Caudate nucleus (tissue), 63 donors: ENCODE measurements at places on chromosomes 2 and 18.

- DNase-seq: no peak
Measured at GRCh38 chr2:228526687-228527086, 345.2 kb upstream of the SPHKAP start.

- no peak for DNase-seq
Measured at GRCh38 chr18:49251451-49251850, 209.0 kb downstream of the DYM start.

GRCh38 chr2:240450532-240451107 lies 15.2 kb downstream of the GPC1 start:
- no peak for DNase-seq

GRCh38 chr2:86078774-86079545 lies 26.7 kb downstream of the POLR1A start:
- peak; percentile 44 for DNase-seq
